Liver (tissue), 10 donors: ENCODE measurements at places on chromosomes 1 and 21.

DNA sequence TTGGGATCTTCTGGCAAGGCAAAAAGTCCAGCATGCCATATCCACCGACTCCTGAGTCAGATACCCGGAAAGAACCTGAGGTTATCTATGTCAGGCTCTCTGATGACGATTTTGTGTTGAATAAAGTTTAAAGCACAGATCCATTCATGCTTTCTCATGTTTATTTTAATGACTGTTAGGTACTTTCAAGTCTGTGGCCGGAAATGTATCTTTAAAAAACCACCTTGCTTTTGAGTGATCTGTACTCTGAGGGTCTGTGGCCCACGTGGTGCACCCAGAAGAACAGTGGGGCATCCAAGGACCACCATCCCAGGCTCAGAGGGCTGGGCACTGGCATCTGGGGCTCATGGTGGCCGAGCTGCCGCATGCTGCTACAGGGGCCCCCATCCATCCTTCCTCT is 30.1 kb upstream of the VASH2 start:
- no peak for DNase-seq

- no peak for DNase-seq
Measured at GRCh38 chr1:165364568-165365133, 8.1 kb upstream of the LMX1A start.

DNA sequence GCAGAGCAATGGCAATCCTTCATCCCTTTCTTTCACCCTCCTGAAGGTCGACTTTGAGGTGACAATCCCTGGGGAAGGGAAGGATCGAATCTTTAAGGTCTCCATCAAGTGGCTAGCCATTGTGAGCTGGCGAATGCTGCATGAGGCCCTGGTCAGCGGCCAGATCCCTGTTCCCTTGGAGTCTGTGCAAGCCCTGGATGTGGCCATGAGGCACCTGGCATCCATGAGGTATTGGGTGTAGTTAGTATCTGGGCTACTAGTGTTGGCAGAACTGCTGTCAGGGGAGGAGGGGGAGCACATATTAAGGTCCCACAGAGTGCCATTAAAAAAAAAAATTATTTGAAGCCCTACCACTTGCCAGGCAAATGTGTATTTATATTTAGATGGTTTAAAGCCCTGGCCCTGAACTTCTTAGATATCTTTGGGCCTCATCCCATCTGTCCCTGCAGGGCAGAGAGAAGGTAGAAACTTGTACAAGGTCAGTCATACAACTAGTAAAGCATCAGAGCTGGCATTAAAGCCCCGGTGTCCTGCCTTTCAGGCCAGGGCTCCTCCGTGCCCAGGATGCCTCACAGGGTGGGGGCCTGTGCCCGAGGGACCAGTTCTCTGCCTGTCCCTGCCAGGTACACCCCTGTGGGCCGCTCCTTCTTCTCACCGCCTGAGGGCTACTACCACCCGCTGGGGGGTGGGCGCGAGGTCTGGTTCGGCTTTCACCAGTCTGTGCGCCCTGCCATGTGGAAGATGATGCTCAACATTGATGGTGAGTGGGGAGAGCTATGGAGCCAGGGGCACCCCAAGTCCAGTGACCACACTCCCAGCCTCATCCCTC is 10.3 kb downstream of the AGO1 start:
- DNase-seq, result no peak

DNA sequence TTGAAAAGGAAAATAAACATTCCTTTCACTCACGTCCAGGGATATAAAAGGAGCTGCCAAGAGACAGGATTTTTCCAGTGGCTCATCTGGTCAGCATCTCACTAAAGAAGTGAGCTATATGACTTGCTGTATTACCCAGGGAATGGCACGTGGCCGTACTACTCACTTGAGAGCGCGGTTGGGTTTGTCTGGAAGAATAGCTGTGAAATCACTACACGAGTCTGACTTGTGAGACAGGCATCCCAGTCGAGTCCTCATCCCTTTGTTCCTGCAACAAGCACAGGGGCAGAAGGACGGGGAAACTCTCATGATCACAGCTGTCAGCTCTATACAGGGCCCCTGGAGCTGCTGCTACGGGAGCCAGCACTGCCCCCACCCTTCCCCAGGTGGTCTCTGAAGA is 17.7 kb downstream of the RGS8 start:
- DNase-seq, result no peak

GRCh38 chr1:235783148-235783776 is 83.4 kb downstream of the LYST start:
- no peak for DNase-seq
